ENCODE measurements at places on chromosomes 3 and 15.
A peak's percentile ranks its signal among the peaks of the same experiment; 100 is the strongest.

DNA sequence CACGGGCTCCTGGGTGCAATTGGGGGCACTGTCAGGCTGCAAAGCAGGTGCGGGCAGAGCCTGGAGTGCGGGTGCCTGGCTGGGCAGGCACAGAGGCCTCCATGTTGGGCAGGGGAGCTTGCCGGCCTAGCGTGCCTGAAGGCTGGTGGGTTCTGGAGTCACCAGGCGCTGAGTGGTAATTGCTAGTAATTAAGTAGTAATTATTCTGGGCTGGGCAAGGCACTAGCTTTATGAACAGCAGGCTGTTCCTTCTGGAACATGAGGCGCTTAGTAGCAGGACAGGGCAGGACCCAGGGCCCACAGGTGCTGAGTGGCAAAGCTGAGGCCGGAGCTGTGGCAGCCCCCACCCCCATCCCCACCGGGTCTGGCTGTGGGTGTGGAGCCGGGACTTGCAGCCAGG lies 25.3 kb downstream of the PLXNA1 start:
- peak; percentile 92 for DNase-seq

GRCh38 chr3:122880624-122881023 lies 85.8 kb downstream of the SLC49A4 start:
- DNase-seq = no peak

DNA sequence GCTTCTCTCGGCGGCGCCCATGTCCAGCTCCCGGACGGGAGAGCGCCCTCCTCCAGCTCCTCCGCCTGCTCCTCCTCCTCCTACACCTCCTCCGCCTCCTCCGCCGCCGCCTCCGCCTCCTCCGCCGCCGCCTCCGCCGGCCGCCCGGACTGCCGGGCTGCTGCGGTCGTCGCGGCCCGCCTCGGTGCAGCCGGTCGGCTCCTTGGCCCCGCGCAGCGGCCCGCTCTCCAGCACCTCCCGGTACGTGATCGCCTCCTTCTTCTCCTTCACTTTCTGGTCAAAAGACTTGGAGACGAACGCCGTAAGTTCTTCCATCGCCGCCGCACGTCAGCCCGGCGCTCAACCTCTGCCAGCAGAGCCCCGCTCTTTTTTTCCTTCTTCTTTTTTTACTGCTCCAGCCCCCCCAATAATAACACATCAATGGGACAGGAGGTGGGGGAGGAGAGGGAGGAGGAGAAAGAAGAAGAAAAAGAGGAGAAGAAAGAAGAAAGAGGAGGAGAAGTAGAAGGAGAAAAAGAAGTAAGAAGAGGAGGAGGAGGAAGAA lies 438 bp downstream of the SHOX2 start:
- peak; percentile 44 for DNase-seq

GRCh38 chr15:62462268-62462667 lies 297.2 kb upstream of the C2CD4B start:
- DNase-seq = no peak

- DNase-seq = no peak
These were observed 55.7 kb upstream of the DCLK3 start for GRCh38 chr3:36820083-36820482.

- DNase-seq = no peak
These were observed 2.3 kb upstream of the CLK3 start for GRCh38 chr15:74613089-74613952.

- DNase-seq = no peak
These were observed 436.7 kb downstream of the EPHB1 start for GRCh38 chr3:135231737-135232136.

DNA sequence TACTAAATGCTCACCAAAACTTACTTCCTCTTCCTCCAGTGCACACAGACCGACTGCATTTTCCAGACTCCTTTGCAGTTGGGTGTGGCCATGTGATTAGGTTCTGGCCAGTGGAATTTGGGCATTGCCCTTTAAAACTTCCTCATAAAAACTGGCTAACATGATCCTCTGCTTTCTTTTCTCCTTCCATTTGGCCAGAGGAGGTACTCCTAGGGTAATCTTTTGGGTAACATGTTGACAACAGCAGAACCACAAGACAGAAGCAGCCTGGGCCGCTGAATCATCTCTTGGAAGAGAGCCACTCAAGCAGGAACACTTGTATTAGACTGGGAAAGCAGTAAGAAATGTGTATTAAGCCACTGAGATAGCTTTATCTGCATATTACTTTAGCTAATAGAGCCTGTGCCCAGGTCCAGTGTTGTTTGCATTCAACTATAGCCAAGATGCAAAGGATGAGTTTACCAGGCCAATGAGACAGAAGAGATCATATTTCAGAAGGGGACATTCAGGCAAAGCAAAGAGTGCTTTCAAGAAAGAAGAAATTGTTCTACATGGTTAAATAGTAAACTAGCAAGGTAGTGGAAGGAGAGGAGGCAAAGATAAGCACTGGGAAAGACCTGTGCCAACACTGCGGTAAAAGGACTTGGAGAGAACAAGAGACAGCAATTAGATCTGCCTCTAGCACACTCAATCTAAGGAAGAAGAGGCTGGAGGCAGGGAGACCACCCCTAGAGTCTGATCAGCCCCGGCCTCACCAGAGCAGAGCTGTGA lies 79.8 kb downstream of the PLCH1 start:
- DNase-seq = no peak

- no peak for DNase-seq
These were observed 1.2 kb downstream of the MEX3B start for GRCh38 chr15:82044373-82045178.

DNA sequence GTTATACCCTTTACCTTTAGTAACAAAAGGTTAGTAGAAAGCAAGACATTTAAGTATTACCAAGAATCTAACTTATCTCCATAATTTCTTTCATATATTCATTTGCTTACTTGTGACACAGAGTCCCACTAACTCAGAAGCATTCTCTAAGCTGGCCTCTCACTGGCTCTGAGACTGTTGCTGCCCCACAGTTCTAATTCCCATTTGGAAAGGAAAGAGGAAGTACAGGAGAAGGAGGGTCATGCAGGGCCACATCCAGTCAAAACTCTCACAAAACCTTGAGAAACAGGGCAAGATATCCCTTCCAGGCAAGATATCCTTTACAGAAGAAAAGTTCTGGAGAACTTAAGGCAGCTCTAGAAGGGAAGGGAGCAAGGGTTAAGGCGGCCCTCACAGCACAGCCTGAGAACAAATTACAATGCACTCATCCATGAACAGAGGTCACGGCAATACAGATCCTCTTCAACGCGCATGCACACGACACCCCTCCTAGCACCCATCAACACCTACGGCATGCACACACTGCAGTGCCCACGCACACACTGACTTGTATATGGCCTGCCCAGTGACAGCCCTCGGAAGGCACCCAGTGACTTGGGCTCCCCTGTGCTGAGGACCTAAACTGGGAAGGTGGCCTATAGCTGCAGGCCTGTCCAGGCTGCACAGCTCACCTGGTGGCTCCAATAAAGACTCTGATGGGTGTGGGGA lies 13.0 kb upstream of the MYO5C start:
- DNase-seq = no peak

DNA sequence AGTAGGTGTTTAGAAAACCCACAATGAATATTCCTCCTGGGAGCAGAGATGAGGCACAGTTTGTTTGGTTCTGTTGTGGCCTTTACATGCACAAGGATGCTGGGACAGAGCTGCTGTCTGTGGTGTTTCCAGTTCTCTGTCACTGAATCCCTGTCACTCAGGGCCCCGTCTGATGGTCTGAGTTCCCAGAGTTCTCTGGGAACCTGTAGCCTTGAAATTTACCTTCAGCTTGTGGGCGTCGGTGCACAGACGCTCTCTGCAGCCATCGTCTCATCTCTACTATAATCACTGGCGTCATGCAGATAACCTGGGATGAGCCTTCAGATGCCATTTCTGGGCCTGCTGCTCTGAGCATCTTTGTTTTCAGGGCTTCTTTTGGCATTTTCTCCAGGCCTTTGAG lies 81.9 kb downstream of the LRRK1 start:
- no peak for DNase-seq

- DNase-seq = no peak
These were observed 21.8 kb upstream of the LIMD1 start for GRCh38 chr3:45572755-45573154.

DNA sequence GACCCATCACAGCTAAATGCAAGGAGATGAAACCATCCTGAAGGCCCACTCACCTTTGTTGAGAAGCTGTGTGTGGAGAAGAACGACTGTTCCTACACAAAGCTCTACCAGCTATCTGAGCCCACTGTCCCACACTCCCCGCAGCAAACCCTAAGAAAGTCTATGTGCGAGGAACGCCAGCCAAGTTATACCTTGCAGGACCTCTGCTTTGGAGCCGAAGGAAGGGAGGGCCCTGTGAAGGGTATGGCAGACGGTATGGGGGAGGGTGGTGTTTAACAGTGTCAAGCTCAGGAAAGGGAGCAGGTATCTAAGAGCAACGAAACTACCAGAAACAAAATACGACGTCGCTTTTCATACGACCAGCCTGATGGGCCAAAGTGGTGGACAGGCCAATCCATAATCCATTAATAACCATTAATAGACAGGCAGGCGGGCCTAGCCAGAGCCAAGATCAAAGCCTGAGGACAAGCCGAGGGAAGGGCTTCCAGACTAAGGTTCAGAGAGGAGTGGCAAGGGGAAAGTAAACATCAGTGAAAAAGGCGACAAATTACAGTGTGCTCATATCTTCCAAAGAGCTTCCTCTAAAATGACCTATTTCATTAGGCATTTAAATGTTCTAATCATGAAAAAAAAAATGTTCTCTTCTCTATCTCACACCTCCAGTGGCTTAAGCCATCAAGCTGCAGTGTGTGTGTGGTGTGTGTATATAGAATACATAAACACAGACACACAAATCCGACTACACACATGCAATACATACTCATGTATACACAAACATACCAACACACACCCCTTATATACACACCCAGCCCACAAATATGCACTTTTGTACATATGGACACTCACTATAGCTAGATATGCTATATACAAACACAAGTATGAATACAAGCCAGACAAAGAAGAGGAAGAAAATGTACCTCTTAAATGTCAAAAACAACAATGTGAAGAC lies 43.9 kb downstream of the PTPN23 start:
- DNase-seq = no peak

DNA sequence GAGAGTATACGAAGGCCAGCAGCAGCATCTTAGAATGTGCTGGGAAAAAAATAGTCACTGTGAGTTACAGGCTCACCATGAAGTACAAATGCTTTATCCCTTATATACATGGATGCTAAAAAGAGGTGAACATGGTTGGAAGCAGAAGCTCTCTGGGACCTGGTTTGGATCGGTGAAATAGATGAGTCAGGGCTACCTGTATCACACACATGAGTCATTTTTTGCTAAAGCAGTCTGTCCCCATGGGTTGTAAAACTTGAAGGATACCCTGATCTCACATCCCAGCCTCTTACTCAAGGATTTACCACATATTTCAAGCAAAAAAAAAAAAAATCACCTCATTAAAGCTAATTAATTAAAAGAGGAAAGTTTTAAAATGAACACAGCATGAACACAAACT lies 6.9 kb upstream of the SERPINI2 start:
- DNase-seq = no peak

GRCh38 chr3:133699903-133700302 lies 38.2 kb upstream of the TOPBP1 start:
- no peak for DNase-seq

GRCh38 chr3:55322638-55323037 lies 164.5 kb downstream of the WNT5A start:
- no peak for DNase-seq

DNA sequence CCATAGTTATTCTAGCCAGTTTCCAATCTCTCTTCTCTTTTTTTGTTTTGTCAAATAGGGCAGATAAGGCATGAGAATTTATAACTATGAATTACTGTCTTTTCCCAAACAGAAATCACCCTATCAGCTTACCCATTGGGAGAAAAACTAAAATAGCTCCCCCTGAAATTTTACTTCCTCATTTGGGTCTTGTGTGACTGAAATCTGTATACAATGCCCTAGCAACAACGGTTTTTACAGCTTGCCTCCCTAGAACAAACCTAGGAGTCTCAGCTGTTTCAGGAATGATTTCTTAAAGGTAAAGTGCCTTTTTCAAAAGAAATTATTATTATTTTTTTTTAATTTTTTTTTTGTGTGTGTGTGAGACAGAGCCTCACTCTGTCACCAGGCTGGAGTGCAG lies 56.8 kb downstream of the CD86 start:
- DNase-seq = no peak

GRCh38 chr3:187739094-187739560 lies 6.1 kb downstream of the BCL6 start:
- DNase-seq = peak; percentile 78

- DNase-seq = no peak
These were observed 120.8 kb downstream of the FEZF2 start for GRCh38 chr3:62252438-62253157.

- DNase-seq = no peak
These were observed 40.8 kb upstream of the FILIP1L start for GRCh38 chr3:100155128-100155527.

DNA sequence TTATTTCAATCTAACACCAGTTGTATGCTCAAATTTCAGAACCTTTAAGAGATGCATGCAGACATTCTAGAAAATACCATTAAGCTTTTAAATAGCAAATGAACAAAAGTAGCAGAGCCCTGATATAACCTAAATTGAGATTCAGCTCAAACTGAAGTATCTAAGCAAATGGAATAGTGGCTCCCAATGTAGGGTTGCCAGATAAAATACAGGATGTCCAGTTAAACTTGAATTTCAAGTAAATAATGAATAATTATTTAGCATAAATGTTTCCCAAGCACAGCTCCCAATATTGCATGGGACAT lies 171.1 kb upstream of the ATP11B start:
- no peak for DNase-seq

DNA sequence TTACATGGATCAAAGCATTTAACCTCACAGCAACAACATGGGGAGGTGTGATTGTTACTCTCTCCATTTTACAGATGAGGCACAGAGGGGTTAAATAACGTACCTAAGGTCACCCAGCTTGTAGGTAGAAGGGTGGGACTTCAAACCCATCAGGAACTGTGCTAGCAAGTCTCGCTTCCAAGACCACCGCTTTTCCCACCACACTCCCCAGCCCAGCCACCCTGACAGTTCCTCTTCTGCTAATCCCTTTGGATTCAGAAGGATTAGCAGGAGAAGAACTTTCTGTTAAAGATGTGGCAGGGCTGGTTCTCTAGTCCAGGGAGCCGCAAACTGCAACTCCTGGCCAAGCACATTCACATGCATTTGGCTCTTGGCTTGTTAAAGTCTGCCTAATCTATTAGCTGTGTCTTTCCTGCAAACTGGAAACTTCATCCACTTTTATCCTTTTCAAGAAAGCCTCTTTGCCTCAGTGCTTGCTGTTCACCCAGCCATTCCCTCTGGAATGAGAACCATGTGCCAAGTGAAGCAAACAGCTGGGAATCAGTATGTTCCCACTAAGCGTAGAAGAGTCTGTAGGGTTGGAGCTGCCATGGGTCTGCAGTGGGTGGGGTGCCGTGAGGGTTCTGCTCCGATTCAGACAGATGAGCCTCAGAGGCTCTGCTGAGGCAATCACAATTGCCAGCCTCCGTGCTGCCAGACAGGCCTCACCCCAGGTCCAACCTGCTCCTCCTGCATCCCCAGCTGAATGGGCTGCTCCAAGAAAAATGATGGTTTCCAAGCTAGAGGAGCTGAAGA lies 44.6 kb downstream of the POMGNT2 start:
- no peak for DNase-seq
